Stimulated activated CD4-positive, alpha-beta T cell treated with anti-CD3 and anti-CD28 coated beads, Interleukin-4, amount 100 ng/mL, for 4 hours (primary cell): ENCODE measurements at places on chromosomes 2 and 18.

DNA sequence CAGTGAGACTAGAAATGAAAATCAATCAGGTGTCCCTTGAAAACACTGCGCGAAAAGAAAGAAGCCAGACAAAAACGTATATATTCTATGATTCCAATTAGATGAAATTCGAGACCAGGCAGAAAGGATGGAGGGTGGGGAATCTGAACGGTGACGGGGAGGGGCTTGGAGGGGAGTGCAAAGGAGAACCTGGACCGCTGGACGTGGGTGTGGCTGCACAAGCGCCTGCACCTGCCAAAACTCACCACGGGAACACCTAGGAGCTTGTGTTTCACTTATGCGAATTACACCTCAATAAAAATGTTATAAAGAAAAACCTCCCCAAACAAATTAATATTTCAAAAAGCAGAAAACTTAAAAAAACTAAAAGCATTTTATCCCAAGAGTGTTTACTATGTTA is 21.9 kb downstream of the THAP4 start:
- no peak for DNase-seq

DNA sequence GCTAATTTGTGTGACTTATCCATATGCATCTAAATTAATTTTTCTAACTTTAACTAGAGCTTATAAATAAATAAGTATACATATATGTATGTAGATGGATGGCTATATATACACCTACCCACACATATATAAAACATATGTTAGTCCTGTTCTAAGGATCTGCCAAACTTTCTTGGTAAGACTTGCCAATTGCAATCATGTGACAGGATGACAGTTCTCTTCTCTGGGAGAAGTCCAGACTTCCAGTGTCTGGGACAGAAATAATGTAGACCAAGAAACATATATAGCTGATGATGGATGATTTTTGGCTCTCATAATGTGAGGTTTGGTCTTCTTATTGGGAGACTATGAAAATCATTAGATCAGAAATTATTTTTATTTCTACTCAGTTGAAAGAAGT is 30.6 kb upstream of the NR4A2 start:
- no peak for DNase-seq

GRCh38 chr2:27185331-27186026 is 26.4 kb upstream of the ATRAID start:
- DNase-seq: no peak

DNA sequence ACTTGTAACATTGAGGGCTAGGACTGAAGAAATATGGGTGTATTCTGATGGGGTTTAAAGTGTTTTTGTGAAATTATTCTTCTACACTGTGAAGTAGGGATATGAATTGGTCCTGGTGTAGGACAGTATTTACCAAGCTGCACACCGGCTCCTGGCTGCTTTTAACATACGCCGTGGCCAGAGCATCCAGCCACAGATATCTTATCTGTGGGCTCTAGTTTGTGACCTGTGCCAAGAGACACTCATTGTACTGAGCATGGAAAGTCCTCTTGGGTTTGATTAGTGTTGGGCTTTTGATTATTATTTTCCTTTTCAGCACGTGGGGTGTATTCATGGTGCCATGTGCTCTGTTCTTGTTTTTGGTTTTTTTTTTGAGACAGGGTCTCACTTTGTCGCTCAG is 8.0 kb downstream of the USP39 start:
- no peak for DNase-seq

- no peak for DNase-seq
Observed at GRCh38 chr18:57621246-57621604, 411 bp downstream of the NARS1 start.

DNA sequence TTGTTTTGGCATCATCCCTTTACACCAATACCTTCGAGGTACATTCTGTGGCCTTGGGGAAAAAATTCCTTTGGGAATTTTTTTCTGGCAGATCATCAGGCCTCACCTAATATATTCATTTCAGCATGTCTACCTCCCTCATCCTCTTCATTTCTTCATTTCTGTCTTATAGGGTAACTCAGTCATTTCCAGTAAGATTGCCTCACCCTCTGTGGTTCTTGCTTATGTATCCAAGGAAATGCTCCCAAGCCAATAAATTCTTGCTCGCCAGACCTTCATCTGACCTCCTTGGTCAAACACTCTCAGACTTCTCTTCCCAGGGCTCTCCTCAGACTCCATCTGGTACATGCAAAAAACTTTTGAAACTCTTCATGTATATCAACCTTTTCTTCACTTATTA is 265.6 kb downstream of the TMX3 start:
- no peak for DNase-seq

DNA sequence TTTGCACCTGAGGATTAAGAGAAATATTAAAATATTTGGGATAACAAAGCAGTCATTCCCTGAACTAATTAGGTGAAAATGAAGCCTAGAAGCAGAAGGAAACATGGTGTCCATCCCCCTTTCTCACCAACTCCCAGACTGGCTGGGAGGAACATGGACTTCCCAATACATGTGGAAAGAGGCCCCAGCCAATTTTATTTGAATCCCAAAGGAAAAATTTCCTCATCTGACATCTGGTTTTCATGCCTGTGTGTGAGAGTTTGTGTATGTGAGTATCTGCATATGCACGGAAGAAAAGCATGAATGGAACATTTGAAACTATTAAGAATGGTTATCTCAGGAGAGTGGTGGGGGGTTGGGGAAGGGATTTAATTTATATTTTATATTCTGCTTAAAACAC is 84.3 kb downstream of the COPS8 start:
- DNase-seq: no peak

GRCh38 chr18:55790296-55790695 is 202.3 kb upstream of the TCF4 start:
- no peak for DNase-seq

GRCh38 chr2:28408764-28409599 is 16.3 kb downstream of the FOSL2 start:
- peak; percentile 40 for DNase-seq

DNA sequence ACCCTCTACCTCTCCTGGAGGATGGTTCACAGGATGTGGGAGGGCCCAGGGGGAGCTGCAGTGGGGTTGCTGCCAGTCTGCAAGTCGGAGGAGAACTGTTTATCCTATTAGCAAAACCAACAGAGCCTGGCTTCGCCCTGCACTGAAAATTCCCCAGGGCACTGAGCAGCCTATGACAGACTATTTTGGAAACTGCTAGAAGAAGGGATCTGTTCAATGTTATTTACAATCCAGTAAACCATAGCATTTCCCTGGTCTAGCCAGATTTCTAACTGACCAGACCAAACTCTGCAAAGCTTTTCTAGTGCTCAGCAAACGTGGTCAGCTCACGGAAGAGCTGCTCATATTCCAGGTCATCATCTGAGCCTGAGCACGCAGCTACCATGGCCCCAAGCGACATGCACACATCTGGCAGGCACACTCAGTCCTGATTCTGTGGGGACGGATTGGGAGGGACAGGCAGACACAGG is 64.8 kb upstream of the PID1 start:
- DNase-seq: no peak

DNA sequence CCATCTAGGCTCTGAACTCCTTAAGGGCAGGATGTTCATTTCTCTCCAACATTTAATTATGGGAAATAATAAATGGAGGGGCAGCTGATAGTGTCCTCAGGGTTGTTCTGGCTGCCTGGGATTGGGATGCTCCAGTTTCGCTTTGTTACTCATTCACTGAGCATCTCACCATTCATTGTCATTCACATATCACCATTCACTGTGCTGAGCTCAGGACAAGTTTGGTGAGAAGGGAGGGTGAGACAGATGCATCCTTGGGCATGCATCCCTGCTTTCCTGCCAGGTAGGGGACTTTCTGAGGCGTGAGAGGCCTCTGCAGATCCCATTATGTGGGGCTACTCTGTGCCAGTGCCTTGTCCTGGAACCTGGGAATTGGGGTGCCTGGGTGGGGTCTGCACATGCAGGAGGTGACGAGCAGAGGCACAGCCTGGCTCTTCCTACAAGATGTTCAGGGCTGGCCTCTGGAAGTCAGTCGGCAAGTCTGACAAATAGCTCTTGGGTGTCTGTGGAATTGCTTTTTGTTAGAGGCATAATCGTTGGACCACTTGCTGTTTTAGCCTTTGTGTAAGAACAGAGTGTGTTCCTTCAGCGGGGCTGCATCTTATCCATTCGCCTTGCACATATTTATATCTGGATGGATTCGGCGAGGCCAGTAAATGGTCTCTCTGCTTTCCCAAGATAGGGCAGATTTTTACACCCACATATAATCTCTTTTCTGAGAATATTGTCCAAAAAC is 323.2 kb upstream of the THSD7B start:
- DNase-seq: no peak

GRCh38 chr18:8869696-8870095 is 164.3 kb downstream of the MTCL1 start:
- DNase-seq: no peak

GRCh38 chr2:48287976-48288375 is 242.0 kb upstream of the STON1 start:
- no peak for DNase-seq

DNA sequence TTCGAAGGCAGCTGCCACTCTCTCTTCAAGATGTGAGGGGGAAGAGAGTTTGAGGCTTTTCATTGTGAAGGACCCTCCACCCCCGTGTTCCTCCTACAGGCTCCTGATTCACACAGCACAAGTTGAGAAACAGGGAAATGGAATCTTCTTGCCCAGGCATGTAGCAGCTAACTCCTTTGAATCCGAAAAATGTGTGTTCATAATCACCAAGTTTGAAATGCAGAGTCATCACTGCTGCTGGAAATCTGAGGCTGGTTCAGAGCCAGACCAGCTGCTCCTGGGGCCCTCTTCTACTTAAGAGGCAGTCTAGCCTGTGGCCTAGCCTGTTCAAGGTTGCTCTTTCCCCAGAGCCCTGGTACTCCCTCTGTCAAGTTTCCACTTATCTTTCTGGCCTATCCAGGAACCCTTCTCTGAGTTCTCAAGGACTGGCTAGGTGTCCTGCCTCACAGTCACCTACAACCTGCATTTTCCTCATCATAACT is 166.4 kb downstream of the TMEM247 start:
- DNase-seq: no peak

GRCh38 chr2:31127931-31128330 is 10.3 kb downstream of the GALNT14 start:
- no peak for DNase-seq

DNA sequence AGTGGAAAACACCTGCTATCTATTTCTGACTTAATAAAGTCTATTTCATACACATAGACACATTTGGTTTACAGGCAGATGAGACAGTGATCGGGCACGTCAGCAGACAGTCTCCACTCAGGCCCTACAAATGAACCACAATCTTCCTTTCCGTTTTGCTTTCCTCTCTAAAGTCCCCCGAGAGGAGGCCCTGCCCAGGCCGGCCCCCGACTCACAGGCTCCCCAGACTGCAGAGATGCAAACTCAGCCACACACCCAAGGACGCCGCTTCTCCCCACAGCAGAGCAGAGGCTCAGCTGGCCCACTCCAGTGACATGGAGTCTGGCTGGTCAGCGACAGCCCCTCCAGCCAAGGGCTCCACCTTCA is 9.3 kb upstream of the MTERF4 start:
- no peak for DNase-seq

GRCh38 chr18:80009661-80010550 is 21.5 kb upstream of the TXNL4A start:
- no peak for DNase-seq

- DNase-seq: no peak
Observed at GRCh38 chr2:15832030-15832709, 108.2 kb upstream of the MYCN start.

DNA sequence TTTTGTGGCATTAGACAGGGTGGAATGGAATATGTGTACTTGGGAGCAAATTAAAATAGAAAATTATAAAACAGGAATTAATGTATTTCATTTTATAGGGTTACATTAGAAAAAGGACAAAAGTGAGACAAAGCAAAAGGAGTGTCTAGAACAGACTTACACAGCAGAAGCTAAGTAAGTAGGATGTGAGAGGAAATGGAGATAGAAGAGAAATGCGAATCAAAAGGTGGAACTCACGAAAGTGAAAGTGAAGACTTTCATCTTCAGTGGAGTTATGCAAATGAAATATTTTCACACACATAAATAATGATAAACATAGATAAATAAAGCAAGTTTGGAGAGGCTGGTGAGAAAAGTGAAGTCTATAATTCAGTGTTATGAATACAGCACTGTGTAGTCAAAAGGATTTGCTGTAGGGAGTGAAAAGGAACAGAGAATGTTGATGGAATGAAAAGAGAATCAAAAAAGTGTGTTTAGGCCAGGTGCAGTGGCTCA is 94.8 kb downstream of the DLGAP1 start:
- DNase-seq: no peak

DNA sequence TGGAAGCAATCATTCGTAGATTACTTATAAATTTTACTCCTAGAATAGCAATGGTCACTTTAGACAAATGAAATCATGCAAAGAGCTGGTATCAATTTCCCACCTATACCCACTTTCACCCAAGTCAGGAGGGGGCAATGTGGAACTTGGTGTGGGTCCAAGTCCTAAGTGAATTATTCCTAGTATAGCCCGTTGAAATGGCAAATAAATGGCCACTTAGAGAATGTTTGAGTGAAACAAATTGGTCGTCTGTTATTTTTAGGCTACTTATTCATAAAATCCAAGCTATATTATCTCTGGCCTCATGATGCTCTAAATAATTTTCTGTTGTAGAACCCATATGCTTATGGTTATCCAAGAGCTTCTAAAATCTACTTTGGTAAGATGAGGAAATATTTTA is 98.1 kb downstream of the MYO3B start:
- DNase-seq: no peak

- DNase-seq: no peak
Observed at GRCh38 chr2:212330263-212330662, 208.3 kb downstream of the ERBB4 start.

DNA sequence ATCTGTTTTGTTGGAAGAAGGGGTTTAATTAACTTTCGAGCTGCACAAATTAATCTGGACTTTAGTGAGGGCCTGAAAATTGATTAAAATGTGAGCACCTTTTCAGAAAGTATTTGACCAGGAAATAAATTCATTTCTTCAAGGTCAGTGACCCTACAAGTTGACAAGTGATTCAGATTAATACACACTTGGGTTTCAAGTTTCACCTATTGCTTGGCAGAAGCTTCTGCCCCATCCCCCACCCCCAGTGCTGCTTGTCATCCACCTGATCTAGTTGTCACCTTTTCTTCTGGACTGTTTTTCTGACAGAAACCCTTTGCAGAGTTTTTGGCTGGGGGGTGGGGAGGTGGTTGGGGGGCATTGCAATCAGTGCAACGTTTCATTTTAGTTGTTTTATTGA is 46.2 kb downstream of the RPRM start:
- no peak for DNase-seq

GRCh38 chr2:28717339-28717758 is 34.3 kb upstream of the PPP1CB start:
- no peak for DNase-seq

DNA sequence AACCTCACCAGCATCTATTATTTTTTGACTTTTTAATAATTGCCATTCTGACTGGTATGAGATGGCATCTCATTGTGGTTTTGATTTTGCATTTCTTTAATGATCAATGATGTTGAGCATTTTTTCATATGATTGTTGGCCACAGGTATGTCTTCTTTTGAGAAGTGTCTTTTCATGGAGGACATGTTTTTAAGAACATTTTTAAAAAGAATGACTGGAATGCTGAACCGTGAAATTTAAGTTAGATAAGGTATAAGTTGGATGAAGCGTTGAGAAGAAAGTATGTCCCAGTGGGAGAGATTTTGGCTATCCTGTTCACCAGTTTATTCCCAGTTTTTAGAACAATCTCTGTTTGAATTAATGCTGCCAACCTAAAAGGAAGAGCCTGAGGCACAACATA is 365.9 kb downstream of the CELF4 start:
- DNase-seq: no peak

- no peak for DNase-seq
Observed at GRCh38 chr2:168694866-168695265, 107.6 kb upstream of the NOSTRIN start.
